ENCODE measurements at places on chromosomes 7 and 10.

- peaks cover 21% of the 10 kb centered on the region for H3K36me3 ChIP-seq
- peak overlapping the region; percentile 66 for H3K27ac ChIP-seq
- peak; percentile 47 for DNase-seq
- H3K4me3 ChIP-seq: no peak overlapping the region
- no peaks in the 10 kb centered on the region for H3K27me3 ChIP-seq
Measured at GRCh38 chr7:105127179-105127578, 113.2 kb downstream of the KMT2E start.

DNA sequence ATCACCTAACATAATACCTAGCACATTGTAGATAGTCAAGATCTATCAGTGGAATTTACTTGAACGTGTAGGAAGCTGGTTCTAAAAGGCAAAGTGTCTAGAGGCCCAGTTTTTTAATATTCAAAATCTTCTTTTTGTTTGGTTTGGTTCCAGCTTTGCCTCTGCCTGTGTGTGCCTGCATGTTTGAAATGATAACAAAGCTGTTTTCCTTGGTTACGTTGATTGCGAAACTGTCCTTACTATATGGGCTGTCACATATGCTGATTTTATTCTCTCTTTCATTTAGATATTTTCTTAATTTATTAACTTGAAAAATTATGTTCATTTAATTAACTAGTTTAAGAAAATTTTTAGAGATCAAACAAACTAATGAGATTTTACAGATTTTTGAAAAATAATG is 237.3 kb downstream of the SEMA3A start:
- H3K27ac ChIP-seq: no peak overlapping the region
- H3K4me3 ChIP-seq: no peak overlapping the region
- H3K36me3 ChIP-seq: no peaks in the 10 kb centered on the region
- H3K27me3 ChIP-seq: peaks cover 2% of the 10 kb centered on the region

DNA sequence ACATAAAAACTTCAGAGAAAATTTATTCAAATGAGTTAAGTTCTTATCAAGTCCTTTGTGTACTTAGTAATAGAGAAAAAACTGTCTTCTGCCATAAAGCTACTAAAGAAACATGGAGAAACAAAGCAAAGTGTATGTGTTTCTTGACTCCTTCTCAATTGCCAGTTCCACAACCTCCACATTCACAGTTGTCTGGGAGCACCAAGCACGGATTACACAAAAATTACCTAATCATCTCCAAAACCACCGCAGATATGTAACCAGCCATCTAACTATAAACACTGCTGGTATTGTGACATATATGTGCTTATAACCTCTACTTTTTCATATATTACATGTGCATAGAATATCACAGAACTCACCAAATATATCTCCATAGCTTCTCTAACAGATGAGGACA is 23.1 kb downstream of the MAGI2 start:
- H3K27me3 ChIP-seq: peaks cover 2% of the 10 kb centered on the region
- H3K27ac ChIP-seq: no peak overlapping the region
- DNase-seq: no peak

- H3K27ac ChIP-seq: peak overlapping the region; percentile 73
- DNase-seq: no peak
Measured at GRCh38 chr10:93412801-93413200, 69.3 kb downstream of the MYOF start.

DNA sequence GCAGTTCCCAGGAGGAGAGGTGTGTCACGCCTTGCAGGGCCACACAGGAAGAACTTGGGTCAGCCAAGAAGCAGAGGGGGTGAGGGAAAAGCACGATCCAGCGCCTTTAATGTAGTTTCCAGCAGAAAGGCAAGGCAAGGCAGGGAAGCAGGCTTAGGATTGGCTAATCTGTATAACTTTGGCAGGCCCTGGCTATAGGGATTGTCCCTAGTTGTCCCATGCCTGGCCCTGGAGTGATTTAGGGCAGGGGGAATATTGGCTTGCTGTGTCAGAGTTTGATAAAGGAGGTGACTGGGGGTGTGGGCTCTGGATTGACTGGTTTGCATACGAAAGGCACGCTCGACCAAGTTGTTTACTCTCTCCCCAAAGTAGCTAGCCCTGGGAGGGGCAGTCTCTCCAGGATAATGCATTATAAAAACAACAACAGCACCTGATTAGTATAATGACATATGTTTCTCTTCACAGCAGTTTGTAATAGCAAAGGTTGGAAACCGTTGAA is 44.5 kb downstream of the RBM28 start:
- no peak overlapping the region for H3K27ac ChIP-seq
- H3K27me3 ChIP-seq: no peaks in the 10 kb centered on the region
- no peaks in the 10 kb centered on the region for H3K4me1 ChIP-seq
- H3K36me3 ChIP-seq: peaks cover 6% of the 10 kb centered on the region
- no peak overlapping the region for H3K4me3 ChIP-seq

Measured in activated CD4-positive, alpha-beta T cell treated with anti-CD3 and anti-CD28 coated beads for 36 hours (primary cell).